Lower lobe of right lung (tissue), 2 donors: ENCODE measurements at places on chromosomes 12 and 14. TPM values are rescaled to one million over a fixed set of nuclear protein-coding genes. Genes with fewer than 3 reads are reported as not detected.

The KRT72 gene
- not detected for total RNA-seq

The CCDC196 gene
- not detected for total RNA-seq

The LAG3 gene
- total RNA-seq = 2.1 TPM

The PMCH gene
- total RNA-seq = not detected

The NPFF gene
- total RNA-seq = not detected

The LRTM2 gene
- not detected for total RNA-seq

The MANSC4 gene
- not detected for total RNA-seq

The PCK2 gene
- 42.8 TPM for total RNA-seq

The RFX4 gene
- total RNA-seq = not detected
